NCI-H1092 (cell line): ENCODE measurements at places on chromosomes 4 and X.

DNA sequence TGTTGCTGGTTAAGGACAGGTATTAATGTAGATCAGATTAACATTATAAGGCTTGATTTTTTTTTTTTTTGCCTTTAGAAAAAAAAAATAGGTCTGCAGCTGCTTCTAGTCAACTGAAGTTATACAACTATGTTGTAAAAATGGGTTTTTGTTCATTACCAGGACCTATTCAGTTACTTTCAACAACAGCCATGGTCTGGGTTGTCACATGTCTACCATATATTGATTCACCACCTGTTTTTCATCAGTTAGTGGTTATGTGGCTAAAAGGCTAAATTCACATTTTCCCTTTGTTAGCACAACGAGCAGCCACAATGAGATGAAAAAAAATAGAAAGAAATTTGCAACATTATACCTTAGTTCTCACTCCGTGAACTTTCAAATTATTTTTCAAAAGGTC lies 45.5 kb downstream of the GLRB start:
- DNase-seq, result no peak

DNA sequence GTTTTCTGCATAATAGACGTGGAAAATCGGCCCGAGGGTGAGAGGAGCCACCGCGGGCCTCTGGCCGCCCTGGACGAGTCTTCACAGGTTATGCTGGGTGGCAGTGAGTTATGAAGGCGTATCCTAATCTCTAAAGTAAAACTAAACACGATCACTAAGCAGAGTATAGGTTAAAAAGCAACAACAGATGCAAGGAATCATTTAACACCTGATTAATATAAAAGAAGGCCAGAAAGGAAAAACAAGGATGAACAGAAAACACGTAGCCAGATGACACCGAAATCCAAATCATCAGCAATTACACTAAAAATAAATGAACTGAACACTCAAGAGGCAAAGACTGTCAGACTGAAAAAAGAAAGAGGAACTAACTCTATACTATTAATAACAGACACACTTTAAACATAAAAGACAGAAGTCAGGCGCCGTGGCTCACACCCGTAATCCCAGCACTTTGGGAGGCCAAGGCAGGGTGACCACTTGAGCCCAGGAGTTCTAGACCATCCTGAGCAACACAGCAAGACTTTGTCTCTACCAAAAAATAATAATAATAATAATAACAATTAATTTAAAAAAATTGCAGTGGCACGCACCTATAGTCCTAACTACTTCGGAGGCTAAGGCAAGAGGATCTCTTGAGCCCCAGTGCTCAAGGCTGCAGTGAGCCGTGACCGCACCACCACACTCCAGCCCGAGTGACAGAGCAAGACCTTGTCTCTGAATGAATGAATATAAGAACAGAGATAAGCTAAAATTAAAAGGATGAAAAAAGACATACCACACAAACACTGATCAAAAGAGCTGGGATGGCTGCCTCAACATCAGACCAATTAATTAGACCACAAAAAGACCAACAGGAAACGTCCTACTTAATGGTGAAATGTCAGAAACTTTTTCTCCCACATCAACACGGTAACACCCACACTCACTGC lies 30.0 kb downstream of the CTBP1 start:
- DNase-seq, result no peak

DNA sequence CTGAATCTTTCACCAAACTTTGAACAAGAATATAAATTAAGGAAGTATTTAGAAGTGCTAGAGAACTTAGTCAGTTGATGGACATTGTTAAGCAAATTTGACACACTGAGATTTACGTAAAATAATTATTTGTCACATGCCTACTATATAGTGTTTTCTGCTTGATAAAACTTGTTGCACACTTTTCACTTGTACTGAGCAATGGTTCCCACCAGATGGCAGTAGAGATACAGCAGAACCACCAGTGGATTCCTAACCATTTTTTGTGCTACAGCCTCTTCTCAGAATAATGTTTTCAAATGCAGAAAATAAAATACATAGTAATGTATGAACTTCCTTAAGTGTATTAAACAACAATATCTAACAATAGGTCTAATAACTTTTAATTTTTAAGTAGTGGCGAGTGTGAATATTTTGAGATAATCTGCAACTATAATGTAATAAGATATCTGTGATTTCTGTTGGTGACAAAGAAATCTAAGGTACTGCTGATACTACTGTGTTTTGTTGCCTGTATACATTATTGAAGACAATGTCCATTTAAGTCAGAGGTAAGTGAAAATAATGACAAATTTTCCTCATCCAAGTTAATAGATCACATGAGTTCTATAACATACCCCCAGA lies 81.2 kb downstream of the APOOL start:
- DNase-seq, result no peak

DNA sequence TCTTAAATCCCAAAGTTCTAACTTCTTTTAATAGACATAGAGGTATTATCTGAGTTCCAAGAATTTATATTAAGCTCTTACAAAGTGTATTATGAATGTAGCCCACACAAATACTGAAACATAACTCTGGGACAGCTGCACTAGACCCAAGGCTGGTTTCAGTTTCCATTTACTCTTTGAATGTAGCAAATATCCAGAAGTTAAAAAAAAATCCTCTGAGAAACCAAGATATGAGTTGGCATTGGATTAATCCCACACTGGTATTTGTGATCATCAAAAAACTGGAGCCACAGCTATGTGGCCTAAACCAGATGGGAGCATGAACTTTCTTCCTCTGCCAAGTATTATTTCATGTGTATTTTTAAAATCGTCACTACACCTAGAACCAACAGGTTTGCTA lies 23.6 kb upstream of the SMPX start:
- DNase-seq, result no peak

GRCh38 chr4:38150766-38151165 lies 190.6 kb downstream of the PTTG2 start:
- DNase-seq, result no peak

DNA sequence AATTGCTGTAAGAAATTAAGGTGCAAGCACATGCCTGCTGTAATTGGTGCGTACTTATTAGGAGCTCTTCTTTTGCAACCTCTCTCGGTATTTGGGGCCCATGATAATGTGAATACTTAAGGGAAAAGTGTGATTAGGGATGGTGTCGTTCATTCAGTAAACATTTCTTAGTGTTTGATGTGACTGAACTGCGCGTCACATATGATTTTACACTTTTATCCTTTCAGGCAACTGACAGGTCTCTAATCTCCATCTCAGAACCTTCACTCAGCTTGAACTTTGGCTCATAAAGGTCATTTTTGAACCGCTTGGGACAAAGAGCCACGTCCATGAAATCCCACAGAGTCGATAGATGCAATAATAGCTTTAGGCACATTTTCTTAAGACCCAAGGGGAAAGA lies 612.1 kb upstream of the PITX2 start:
- DNase-seq, result no peak

DNA sequence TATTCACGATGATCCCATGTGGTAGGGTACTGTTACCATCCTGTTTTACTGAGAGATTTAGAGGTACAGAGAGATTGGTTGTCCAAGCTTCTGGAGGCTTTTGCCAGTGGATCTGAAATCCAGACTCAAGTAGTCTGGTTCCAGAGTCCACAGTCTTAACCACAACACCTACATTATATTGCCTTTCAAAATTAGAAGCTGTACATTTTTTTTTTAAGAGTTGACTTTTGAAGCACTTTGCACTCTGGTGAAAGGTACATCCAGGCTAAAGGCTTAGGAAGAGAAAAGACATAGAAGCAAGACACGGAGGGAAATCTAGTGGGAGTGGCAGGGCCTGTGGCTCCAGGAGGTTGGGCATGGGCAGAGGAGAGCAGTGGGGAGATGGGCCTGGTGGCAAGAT lies 122.1 kb downstream of the AFF1 start:
- DNase-seq, result no peak

- DNase-seq, result no peak
Measured at GRCh38 chr4:165457793-165458192, 79.0 kb downstream of the CPE start.

GRCh38 chrX:111411557-111411956 lies 435 bp downstream of the DCX start:
- DNase-seq, result peak; percentile 11

DNA sequence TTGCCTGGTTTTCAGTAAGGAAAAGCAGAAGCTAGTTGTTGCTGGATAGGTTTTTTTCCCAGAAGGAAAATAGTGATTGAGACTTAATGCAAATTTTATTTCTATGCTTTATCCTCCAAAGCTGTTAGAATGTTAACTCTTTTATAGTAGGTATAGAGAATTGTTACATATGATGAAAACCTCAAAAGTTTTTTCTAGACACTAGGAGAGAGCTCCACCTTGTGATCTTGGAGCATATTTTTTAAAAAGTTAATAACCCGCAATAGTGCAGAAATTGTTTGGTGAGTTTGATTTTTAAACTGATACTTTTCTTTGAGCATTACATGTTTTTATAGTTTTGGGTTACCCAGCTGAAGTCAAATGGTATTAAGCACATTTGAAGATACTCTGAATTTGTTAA lies 56.5 kb downstream of the STAG2 start:
- DNase-seq, result no peak

- no peak for DNase-seq
Measured at GRCh38 chr4:169202145-169202699, 68.5 kb downstream of the SH3RF1 start.
